ENCODE measurements at places on chromosomes 7 and 10. TPM values are rescaled to one million over a fixed set of nuclear protein-coding genes. Genes with fewer than 3 reads are reported as not detected.

The PRSS37 gene
- total RNA-seq, result not detected

The SLC18A2 gene
- total RNA-seq, result not detected

The C10orf62 gene
- total RNA-seq, result not detected

The DLX6 gene
- not detected for total RNA-seq

The MDFIC gene
- 22.1 TPM for total RNA-seq

The PROSER2 gene
- total RNA-seq, result 0.83 TPM

The PRRT4 gene
- total RNA-seq, result 0.96 TPM

The MMD2 gene
- not detected for total RNA-seq

The ACTL6B gene
- not detected for total RNA-seq

GRCh38 chr7:28890137-28890536, 68.0 kb downstream of the TRIL start:
- no peak for DNase-seq

DNA sequence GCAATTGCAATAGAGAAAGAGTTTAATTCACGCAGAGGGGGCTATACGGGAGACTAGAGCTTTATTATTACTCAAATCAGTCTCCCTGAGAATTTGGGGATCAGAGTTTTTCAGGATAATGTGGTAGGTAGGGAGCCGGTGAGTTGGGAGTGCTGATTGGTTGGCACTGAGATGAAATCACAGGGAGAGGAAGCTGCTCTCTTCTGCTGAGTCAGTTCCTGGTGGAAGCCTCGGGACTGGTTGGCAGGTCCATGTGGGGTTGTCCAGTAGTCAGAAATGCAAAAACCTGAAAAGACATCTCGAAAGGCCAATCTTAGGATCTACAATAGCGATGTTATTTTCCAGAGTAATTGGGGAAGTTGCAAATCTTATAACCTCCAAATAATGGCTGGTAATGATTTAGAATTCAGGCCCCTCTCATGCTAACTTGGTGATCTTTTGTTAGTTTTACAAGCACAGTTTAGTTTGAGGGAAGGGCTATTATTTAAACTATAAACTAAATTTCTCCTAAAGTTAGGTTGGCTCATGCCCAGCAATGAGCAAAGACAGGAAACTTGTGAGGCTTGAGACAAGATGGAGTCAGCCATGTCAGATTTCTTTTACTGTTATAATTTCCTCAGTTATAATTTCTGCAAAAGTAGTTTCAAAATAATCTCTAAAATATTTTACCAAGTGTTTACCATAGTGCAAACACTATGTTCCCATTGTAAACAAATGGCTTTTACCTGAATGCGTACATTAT, 39.4 kb upstream of the SLC25A13 start:
- no peak for DNase-seq

- no peak for DNase-seq
Measured at GRCh38 chr10:71553432-71553831, 156.7 kb downstream of the CDH23 start.

GRCh38 chr10:788796-789748, 99.6 kb upstream of the DIP2C start:
- DNase-seq, result no peak

DNA sequence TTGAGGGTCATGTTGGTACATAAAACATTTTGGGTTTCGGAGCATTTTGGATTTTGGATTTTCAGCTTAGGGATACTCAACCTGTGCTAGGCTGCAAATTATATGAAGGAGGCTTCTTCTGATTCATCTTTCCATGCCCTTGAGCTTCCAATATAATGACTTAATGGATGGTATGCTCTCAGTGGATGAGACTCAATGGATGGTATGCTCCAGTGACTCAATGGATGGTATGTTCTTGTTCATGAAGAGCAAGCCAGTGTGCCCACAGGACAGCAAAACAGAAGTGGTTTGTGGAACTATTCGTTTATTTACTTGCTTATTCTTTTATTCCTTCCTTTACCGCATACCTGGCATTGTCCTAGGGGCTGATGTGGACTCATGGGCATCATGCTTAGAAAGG, 969.6 kb downstream of the LRMDA start:
- DNase-seq, result no peak

DNA sequence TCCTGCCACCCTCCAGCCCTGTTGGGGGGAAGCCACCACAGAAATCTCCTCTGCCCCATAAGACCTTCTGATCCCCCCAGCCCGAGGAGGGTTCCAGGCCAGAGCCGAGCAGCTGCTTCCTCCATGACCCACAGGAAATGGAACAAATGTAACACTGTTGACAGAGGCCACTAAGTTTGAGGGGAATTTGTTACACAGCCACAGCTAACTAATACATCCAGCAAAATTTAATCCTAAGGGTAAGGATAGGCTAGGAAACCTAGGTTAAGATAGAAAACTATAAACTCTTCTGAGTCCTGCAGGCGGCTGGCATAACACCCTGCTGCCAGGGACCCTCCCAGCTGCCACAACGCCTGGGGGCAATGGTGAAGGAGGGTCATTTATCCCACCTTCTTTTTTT, 66.8 kb upstream of the PDGFA start:
- no peak for DNase-seq

GRCh38 chr10:10677479-10677878, 340.2 kb upstream of the CELF2 start:
- no peak for DNase-seq

DNA sequence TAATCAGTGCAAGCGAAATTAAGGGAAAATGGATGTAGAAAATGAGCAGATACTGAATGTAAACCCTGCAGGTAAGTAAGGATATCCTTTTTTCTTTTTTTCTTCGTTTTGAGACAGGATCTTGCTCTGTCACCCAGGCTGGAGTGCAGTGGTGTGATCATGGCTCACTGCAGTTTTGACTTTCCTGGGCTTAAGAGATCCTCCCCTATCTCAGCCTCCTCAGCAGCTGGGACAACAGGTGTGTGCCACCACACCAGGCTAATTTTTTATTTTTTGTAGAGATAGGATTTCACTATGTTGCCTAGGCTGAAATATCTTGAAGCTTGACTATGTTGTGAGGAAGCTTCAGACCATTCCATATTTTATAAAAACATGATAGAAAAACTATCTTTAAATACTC, 4.3 kb downstream of the PDCD4 start:
- no peak for DNase-seq

GRCh38 chr7:52009181-52009580, 692.6 kb upstream of the COBL start:
- DNase-seq, result no peak

DNA sequence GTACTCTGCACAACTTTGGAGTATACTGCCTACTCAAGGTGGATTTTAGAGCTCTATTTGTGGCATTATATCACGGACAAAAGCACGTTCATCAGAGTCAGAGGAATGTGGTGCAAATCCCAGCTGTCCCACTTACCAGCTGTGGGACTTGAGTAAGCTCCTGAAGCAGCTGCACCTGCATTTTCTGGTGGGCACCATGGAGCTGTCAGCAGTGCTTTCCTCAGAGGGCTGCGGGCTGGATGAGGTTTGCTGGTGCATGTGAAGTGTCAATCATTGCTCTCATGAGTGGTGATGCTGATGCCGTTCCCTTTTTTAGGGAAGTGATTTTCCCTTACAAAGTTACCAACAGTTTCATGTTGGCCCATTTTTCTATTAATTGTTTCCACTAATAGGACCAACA, 53.4 kb downstream of the EGFR start:
- DNase-seq, result no peak

DNA sequence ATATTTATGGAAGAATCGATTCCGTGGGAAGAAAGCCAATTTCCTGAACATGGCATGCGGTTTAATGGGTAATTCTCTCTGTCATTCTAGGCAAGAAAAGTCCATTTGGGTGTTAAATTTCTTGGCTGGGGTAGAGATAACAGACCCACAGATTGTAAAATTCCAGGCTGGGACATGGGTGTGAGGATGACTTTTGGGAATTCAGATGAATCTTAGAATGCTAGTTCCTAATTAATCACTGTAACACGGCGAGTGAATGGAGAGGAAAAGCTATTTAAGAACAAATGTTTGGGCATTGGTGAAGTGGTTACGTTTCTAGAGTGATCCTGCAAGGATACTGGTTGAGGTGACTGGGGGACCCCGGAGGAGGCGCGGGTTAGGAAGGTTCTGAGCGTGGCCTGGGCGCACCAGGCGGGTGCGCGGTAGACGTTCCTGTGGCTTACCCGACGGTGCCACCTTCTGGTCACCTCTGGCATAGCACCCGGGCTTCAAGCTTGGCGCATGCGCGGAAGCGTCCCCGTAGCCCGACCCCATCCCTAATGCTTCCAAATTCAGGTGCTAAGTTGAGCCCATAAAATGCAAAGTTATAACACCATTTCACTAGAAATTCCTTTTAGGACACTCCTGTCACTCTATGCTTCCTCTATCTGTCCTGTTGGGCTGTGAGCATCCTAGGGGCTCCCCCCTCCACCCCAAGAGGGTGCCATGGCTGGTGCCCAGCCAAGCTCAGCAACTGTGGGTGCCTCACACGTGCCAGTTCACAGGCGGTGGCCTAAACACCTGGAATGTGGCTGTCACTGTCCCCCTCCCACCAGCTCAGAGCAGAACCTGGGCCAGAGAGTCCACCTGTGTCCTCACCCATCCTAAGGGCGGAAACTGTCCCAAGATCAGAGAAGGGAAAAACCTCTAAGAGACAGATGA, 104.4 kb downstream of the PTPRE start:
- peak; percentile 83 for DNase-seq

DNA sequence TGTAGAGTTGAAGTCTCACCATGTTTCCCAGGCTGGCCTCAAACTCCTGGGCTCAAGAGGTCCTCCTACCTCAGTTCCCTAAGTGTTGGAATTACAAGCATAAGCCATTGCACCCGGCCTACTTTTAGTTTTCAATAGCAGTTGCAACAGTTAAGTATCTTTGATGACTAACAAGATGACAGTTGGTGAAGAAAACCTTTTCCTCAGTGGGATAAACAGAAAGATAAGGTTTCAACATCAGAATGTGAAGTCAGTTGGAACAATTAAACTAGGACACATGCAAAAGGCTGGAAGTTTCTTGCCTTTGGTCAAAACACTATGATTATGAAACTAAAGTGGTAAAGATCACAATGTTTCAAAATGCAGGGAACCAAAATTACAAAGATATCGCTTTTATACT, 169.2 kb downstream of the ZNF438 start:
- no peak for DNase-seq

DNA sequence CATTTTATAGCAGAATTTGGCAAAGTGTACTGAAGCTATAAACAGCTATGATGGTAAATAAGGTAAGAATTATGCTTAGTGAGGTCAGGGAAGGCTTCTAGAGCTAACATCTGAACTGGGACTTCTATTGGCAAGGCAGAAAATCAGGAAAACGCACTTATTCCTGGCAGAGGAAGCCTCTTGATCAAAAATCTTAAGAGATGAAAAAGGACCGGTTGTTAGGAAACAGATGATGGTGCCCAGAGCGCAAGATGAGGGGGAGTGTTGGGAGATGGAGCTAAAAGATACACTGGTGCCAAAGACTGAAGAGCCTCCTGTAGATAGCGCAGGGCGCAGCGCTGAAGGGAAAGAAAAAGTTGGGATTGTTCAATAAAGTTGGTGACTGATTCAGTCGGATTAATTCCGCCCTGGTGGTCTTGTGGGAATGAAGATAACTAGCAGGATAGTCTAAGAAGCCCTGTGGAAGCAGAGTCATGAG, 550 bp upstream of the CALU start:
- no peak for DNase-seq

DNA sequence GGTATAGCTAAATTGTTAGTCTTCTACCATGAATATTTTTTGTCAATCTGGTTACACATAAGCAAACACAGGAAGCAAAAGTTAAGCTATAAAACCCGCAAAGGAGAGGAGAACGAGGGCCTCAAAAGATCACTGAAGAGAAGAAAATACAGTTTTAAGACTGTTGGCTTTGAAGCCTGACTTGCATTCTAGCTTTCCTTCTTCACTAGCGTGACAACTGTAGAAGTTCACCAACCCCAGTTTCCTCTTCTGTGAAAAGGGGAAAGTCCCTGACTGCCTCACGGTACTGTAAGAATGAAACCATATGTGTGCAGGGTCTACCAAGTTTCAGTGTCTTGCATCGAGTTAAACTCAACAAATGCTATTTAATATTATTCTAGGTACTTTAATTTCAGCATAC, 7.5 kb upstream of the LRRN3 start:
- peak; percentile 82 for DNase-seq

DNA sequence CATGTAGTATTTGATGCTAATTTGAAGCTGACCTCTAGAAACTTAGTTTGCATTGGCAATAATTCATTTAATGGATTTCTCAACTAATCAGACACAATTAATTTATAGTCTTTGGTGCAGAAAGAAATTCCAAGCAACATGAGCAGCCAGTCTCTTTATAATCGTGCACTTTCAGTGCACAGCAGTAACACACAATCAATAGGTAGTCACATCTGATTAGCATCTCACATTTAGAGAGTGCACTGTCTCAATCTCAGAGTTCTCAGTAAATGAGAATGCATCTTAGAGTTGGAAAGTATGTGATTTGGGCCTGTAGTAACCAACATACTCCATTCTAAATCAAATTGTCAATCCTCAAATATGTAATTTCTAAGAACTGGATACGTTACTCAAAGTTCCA, 377.6 kb downstream of the POM121L12 start:
- DNase-seq, result no peak

- no peak for DNase-seq
Measured at GRCh38 chr7:143884241-143884968, 17.6 kb downstream of the TCAF1 start.

GRCh38 chr10:66783316-66783715, 142.5 kb upstream of the LRRTM3 start:
- DNase-seq, result no peak

DNA sequence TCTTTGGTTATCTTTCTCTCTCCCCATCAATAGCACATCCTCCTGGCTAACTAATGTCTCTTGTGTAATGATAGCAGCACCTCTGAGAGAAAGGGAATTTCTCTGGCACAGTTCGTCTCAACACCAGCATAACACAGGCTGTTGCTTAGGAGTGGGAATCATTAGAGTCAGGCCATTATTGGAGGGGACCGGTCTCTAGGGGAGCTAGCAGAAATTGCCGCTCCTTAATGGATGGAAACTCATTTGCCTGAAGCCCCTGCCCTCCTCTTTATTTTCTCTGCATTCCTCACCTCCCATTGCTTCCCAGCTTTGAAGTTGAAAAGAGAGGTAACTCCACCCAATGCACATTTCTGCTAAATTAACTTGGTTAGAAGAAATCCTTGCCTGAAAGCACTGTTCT, 11.9 kb downstream of the LRRC4 start:
- no peak for DNase-seq

GRCh38 chr7:92226981-92227380, 18.7 kb downstream of the KRIT1 start:
- no peak for DNase-seq

Data from naive thymus-derived CD8-positive, alpha-beta T cell (primary cell).